ENCODE measurements at places on chromosomes 1 and 21. TPM values are rescaled to one million over a fixed set of nuclear protein-coding genes. Genes with fewer than 3 reads are reported as not detected.

DNA sequence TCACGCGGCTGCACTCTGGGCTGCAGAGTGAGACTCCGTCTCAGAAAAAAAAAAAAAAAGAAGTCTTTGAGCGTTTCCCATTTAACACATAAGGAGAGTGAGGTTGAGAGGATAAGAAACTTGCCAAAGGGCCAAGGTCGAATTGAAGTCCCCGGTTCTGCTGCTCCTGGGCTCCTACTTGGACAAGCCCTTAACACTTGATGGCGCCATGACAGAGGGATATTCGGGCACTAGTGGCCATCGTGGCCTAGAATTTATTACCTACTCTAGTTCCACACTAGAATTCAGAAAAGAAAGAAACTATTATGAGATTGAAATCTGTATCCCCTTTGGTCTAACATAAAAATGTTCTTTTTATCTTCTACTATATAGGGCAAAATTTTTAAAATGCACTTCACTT, 65.7 kb upstream of the NEK2 start:
- DNase-seq = no peak

DNA sequence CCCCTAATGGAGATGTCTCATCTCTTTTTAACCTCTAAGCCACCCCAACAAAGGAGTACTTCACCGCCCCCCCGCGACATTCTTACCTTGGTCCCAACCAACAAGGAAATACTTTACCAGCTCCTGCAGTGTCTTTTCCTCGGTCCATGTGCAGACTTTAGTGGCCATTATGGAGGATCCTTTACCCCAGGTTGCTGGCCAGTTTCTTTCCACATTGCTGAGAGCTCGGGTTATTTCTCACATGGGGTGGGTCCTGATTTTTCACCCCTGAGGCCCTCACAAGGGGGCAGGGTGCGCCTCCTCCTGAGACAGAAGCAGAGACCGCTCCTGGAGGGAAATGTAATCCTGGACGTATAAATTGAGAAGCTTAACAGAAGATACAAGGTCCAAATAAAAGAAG, 3.0 kb upstream of the AADACL3 start:
- DNase-seq = no peak

GRCh38 chr1:171744986-171745385, 3.1 kb upstream of the VAMP4 start:
- DNase-seq = no peak

DNA sequence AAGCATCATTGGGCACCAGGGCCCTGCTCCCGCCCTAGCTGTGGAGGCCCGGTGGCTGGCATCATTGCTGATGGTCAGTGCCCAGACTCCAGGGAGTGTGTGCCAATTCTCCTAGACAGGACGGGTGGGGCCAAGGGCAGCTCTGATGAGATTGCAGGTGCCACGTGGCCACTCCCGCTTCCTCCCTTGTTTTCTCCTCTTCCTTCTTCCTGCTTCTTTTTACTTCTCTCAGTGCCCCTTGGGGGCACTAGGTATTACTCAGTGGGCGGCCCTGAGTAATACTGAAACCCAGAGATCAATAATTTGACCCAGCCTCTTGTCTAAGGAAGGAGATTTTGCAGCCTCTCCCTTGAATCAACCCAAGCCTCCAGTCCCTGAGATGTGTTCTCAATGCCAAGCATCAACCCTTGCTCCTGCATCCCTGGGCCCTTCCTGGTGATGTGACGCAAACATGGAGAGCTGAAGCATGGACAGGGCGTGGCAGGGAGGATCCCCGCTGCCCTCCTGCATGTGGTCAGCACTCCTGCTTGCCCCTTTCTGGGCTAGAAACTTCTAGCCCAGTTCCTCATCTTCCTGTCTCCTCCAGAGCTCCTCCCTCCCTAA, 32.4 kb downstream of the CDK18 start:
- DNase-seq = peak; percentile 80

DNA sequence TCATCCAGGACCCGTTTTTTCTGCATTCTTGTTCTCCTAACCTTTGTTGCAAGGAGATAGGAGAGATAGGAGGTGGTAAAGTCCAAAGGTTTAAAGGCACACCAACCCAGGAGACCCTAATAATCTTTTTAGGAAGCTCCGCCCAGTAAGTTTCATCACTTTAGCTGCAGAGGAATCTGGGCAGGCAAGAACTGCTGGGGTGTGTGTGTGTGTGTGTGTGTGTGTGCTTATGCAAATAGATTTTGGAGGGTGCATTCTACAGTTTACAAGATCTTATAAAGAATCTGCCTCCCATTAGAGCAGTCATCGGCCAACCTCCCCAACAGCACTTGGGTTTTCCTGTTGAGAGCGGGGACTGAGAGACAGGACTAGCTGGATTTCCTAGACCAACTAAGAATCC, 3.9 kb upstream of the IL10 start:
- DNase-seq = no peak

GRCh38 chr1:173476665-173477285, 360 bp upstream of the PRDX6 start:
- peak; percentile 91 for DNase-seq

- DNase-seq = no peak
These were observed 697.5 kb upstream of the ADGRL4 start for GRCh38 chr1:79704067-79704466.

DNA sequence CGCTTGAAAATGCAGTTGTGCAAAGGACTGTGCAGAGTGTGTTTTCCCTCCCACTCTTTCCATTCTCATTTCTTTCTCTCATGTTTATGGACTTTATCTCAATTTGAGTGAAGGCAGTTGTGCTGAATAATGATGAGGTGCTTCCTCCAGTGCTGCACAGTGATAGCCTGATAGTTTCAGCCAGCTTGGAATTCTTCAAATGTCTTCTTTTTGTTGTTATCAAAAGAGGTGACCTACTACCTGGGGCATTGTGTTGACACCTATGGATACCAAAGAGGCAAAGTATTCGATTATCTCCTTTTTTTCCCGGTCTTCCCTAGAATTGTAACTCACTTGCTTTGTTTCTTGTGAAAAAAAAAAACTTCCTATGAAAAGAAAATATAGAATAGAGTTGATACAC, 132.6 kb upstream of the ESRRG start:
- DNase-seq = no peak

GRCh38 chr1:51520700-51521248, 1.7 kb upstream of the EPS15 start:
- DNase-seq = no peak

The FOXE3 gene
- total RNA-seq = not detected

The SPRR1B gene
- 3.1 TPM for total RNA-seq

The UBR4 gene
- 123 TPM for total RNA-seq

The KCNA10 gene
- total RNA-seq = not detected

The CHD5 gene
- total RNA-seq = 0.27 TPM
